GM13976 (cell line): ENCODE measurements at places on chromosomes 3 and 15.

GRCh38 chr3:185631508-185632206 lies 45.6 kb downstream of the SENP2 start:
- no peak for DNase-seq

DNA sequence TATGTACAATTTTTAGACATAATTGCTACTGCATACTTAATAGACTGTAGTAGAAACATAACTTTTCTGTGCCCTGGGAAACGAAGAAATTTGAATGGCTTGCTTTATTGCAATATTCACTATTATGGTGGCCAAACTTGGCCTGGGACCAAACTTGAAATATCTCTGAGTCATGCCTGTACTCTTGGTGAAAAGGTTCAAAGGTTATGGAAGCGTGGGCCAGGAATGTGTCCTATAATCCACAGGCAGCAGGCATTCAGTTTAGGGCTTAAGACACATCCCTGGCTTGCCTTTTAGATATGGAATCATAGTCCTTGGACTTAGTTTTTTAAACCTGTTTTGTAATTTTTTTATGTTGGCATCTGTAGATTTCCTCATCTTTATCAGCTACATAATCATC lies 124.3 kb downstream of the LRIG1 start:
- no peak for DNase-seq

DNA sequence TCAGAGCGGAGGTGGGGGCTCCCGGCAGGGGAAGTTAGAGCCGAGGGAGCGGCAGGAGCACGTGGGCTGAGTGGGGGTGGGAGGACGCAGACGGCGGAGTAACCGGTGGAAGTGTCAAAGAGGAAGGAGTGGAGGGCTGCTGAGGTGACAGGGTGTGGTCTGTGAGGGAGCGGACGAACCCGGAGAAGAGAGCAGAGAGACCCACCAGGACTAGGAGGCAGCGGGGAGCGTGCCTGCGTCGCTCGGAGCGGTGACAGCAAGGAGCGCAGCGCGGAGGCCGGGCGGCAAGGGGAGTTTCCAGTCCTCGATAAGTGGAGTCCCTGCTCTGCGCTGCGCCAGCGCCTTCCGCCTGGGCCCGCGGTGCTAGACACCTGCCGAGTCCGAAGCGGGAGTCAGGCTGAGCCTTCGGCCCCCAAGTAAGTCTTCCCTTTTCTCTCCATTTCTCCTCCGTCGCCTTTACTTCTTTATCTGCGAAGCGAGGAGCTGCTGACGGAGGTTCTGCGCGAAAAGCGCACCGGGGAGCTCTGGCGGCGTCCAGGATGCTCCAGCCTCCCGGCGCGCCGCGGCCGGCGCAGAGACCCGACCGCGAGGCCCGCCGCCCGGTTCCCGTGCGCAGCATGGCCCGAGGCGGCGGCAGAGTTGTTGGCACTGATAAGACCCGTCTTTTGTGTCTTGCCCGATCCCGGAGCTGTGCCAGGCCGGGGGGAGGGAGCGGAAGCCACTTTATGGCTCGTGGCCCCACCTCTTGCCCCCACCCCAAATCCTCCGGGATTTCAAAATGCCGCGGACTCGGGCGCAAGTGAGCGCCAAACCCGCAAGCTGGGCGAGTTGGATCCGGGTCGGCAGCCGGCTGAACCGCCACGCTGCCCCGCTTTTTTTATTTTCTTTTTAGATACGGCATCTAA lies 533.0 kb upstream of the SEMA6D start:
- peak; percentile 45 for DNase-seq

DNA sequence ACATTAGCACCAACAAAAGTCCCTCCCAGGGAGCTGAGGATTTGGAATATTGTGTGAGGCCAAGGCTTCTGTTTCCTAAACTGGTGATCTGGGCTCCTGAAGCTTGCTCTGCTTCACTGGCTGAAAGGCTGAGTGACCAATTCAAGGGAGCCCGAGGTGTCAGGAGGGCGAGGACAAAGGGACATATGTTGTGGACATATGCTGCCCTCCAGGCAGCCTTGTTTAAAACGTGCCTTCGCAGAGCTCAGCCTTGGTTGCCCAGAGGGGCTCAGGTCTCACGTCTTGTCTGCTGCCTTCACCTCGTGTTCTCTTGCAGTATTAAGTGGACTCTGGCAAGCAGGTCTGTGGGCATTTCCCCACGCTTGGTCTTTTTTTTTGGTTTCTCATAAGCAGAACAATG lies 7.0 kb downstream of the SLCO3A1 start:
- no peak for DNase-seq

DNA sequence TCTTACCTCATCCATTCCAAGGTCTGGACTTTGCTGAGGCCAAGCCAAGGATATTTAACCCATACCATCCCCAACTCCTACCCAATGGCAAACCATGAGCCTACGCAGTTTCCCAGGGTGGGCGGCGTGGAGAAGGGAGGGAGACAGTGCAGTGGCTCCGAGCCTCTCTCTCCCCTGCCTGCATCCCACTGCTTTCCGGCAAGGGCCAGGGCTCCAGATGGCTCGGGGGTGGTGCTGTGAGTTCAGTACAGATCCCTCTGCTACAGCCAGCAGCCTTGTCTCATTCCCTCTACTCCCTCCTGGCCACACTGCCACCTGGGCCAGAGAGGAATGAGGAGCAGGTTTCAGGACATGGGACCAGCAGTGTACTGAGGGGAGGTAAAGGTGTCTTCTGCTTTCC lies 44.3 kb upstream of the APEH start:
- DNase-seq, result no peak
